Activated CD8-positive, alpha-beta T cell treated with anti-CD3 and anti-CD28 coated beads, Interleukin-2, amount 10 ng/mL, durations not matched to agents 7 days and 5 days (primary cell): ENCODE measurements at places on chromosomes 1 and 21. TPM values are rescaled to one million over a fixed set of nuclear protein-coding genes. Genes with fewer than 3 reads are reported as not detected.

The CD52 gene
- 1,112 TPM for total RNA-seq

The TOR3A gene
- 50.4 TPM for total RNA-seq

- DNase-seq: no peak
These were observed 10.0 kb downstream of the ADAMTS1 start for GRCh38 chr21:26835027-26835713.

GRCh38 chr21:45845770-45846090 lies 135.8 kb upstream of the COL6A1 start:
- no peak for DNase-seq

The MMEL1 gene
- 4.0 TPM for total RNA-seq

The FCRL4 gene
- not detected for total RNA-seq

DNA sequence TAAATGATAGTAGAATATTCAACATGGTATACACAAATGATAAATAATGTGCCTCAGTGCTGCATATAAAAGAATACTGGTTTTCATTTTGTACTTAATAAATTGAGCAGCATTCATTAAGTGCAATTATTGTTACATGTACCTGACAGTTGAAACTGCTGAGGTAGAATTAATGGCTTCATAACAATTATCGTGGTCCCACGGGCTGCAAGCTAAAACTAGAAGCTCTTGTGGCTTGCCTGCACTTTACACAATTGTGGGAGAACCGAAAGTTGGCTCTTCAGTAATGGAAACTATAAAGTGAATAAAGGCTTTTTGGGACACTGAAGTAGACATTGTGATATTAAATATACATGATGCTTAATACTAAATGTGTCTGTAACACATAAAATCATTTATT lies 23.2 kb downstream of the INSL5 start:
- DNase-seq: no peak

The TMEM200B gene
- not detected for total RNA-seq
